ENCODE measurements at places on chromosomes 7 and 10.

DNA sequence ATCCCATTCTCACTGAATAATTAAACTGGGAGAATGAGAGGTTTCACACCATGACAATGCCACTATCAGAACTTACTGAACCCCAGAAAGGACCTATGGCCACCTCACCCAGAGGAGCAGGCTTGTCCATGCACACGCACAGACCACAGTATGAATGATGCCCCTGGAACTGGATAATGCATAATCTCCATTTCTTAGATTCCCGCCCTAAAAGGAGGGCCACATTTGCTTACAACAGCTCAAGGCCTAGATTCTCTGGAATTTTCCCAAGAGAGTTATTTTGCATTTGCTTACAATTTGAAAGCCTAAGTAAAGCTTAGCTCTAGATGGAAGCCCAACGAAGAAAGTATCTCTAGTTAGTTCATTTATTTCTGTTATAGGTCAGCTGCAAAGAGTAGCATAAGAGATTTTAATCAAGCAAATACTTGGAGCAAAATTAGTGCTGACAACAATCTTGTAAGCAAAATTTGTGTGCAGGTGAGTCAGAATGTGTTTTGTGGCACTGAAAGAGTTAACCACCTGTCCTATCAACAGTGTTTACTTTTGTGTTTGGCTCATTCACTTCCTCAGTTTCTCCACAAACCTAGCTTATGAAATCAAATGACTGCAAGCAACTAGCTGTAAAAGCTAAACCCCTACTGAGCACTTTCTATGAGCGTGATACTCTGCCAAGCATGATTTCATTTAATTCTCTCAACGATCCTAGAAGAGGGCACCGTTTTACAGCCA is 32.1 kb downstream of the ELMO1 start:
- no peak for DNase-seq

DNA sequence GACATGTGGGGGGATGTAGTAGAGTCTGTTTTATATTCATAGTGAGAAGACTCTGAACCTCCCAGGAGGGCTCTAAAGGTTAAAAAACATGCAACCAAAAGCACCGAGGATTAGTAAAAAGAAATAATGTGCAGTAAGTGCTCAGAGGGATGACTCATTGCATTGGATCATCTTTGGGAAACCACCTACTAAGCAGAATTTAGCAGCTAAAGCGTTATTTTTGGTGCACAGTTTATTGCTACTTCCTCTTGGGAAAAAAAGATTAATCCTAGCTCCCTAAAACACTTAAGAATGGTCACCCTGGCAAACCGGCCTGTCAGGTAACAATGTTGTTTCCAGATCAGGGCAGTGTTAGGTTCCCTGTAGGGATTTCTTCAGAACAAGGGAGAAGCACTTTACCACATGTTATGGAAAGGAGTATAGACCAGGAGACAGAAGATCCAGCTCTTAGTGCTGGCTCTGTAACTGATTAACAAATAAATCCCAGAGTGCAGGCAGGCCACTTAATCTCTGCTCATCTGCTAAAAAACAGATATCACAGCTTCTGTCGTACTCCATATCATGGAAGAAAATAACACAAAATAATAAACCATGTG is 44.8 kb upstream of the FAM133B start:
- no peak for DNase-seq

GRCh38 chr7:18128846-18129245 is 101.2 kb upstream of the PRPS1L1 start:
- no peak for DNase-seq

DNA sequence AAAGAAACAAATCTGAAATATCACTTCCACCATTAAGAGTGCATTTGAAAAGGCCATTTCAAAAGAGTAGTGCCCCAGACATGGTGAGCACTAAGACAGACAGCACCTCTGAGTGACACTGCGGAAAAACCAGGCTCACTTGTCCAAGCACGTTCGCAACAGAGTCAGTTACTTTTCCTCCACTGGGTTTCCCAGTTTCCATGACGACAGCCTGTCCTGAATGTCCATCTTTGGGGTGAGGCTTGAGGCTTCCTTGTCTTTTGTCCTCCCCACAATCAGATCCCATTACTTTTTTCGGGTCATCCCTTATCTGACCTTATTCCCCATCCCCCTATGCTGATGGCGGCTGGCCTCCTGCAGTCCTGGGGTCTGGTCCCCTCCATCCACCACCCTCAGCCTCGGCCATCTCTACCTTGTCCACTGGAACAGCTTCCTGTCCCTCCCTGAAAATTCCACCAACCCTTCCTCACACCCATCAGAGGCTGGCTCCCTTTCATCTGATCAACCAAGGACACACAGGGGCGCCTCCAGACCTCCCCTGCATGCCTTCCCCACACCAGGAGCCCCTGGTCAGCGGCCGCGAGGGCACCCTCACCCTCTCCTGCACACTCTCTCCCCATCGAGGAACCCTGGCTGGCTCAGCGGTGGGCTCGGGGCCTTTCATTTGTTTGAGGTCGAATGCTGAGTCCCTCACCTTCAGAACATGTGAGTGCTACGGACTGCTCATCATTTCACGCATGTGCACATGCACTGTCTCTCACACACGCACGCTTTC is 363.6 kb downstream of the DNAJB6 start:
- DNase-seq = peak; percentile 9

- DNase-seq = no peak
Observed at GRCh38 chr10:114483575-114483974, 79.3 kb upstream of the AFAP1L2 start.

DNA sequence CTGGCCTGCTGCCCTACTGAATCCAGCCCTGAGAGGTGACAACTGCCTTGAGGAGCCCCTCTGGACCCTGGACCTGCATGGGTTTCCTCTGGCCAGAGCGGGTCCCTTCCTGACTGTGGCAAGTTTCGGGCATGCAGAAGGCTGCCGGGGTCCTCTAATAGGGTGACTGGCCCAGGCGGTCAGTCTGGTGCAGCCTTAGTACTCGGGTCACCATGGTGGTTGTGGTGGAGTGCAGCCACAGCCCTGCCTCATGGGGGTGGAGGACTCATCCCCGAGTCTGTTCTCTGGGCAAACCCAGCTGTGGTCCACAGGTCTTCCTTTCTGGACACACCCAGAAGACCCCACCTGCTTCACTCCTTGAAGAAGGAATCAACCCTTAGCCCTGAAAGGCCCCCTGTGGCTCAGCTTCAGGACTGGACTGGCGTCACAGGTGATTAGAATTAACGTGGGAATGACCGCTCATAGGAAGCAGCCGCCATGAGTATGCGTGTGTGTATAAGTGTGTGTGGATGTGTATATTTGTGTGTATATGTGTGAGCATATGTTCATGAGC is 28.7 kb downstream of the RAMP3 start:
- DNase-seq = no peak

DNA sequence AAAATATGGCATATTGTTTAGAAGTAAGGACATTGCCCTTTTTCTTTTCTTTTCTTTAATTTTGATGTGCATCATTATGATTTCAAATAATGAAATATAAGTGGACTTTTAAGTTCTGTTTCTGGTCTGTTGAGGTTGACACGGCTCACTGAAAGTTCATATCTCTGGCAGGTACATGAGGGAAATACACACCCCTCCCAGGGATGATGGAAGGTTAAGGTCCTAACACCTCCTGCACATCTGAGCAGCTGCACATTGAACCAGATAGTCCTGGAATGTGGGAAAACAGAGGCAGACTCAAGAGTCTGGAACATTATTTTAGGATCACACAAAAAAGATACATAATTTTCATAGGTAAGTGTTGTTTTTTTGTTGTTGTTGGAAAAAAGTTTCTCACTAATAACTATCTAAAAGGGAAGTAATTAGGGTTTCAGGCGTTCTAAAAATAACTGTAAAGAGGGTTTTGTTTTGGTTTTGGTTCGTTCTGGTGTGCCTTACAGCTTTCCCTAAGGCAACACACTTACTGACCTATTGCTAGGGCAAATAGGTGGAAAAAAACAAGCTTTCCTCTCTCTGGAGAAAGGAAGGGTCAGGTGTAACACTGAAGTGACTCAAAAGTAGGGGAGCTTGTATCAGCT is 201.2 kb upstream of the PRKCQ start:
- no peak for DNase-seq

- no peak for DNase-seq
Observed at GRCh38 chr10:104061196-104061595, 24.5 kb downstream of the COL17A1 start.

- no peak for DNase-seq
Observed at GRCh38 chr7:131921016-131921415, 364.6 kb upstream of the PODXL start.

GRCh38 chr7:149772241-149772955 is 990 bp downstream of the ZNF467 start:
- no peak for DNase-seq

DNA sequence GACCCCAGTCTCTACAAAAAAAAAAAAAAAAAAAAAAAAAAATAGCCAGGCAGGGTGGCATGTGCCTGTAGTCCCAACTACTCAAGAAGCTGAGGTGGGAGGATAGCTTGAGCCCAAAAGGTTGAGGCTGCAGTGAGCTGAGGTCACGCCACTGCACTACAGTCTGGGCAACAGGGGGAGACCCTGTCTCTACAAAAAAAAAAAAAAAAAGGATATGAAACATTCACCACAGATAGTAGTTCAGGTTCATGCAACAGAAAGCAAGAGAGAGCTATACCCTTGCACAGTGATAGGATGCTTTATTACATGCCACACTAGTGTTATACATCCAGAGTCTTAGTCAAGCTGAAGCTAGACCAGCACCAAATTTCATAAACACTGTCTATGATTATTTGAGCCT is 148.4 kb upstream of the KAT6B start:
- DNase-seq = no peak

Data from Peyer's patch (tissue), 4 donors.